ENCODE measurements at places on chromosomes 1 and 21.
A peak's percentile ranks its signal among the peaks of the same experiment; 100 is the strongest.

DNA sequence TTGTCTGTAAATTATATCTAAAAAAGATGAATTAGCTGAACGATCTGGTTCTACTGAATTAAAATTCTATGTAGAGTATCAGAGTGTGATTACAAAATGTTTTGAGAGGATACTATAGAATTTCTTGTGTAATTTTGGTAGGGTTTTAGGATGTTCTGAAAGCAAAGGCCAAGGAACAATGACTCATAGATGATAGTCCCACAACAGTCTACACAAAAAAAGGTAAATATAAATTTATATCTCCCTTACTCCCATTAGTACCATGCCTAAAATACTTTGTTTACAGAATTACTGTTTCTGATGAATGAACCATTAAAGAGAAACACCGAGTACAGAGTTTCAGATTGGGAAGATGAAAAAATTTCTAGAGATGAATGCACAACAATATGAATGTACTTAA is 9.5 kb downstream of the EDEM3 start:
- no peak for DNase-seq

DNA sequence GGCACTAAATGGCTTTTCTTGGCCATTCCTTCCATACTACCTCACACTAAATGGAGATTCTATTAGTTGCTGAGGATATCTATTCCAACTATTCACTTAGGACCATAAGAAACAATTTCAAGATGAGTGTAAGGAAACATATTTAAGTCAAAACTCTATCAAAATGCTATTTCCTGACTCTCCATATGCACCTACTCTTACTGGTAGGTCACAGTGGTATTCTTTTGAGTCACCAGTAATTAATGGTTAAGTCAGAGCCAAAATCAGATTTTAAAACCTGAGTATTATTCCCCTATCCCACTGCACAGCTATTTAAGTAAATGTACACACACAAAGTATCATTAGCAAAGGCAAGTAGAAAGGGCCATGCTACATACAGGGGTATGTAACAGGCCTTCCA is 50.3 kb downstream of the ARID4B start:
- no peak for DNase-seq

DNA sequence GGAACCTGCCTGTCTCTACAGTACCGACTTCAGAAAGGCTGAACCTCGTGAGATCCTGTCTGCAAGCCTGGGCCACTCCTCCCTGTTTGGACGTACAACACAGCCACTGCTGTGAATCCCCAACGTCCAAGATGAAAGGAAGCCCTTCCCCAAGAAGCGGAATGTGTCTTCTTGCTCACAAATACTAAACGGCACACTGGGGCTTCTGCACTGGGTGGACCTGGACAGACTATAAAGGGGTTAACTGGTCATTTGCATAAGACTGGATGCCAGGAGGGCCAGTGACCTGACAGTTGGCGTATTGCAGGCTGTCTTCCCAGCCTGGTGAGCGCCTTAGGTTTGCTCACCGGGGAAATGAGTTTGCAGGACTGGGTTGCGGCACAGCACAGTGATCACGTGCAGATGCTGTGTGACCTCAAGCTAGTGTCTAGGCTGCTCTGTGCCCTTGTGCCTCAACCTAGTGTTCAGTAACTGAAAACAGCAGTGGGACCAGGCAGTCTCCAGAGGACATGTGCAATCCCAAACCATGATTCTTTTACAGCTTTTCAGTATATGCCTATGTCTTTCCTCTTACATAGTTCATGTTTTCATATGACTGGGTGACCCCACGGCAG is 19.5 kb upstream of the AJAP1 start:
- DNase-seq, result no peak

GRCh38 chr1:182101415-182102042 is 40.0 kb upstream of the ZNF648 start:
- DNase-seq, result peak; percentile 74

- no peak for DNase-seq
Observed at GRCh38 chr1:245099401-245099800, 55.4 kb upstream of the KIF26B start.

DNA sequence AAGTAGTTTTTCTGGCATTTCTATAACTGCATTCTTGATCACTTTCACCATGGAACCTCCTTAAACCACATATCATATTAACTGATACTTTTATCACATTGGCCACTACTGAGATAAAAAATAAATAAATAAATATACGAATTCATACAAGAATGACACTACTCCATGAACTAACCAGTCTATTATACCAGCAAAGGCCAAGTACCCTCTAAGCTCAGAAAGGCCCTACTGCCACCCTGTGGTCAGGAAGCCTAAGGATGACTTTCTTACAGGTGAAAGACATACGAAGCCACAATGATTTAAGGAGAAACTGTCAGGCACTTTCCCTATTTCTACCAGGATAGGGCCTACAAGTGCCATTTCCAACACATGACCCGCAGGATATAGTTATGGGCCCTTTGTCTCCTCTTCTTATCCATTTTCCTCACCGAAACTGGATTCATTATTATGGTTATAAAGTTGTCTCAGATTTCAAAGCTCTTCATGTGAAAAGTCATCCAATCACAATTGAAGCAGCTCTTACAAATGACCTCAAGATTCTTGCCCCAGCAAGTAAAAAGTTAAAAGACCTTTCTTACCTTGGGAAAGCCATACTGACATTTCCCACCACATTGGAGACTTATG is 23.9 kb downstream of the DNAJC8 start:
- no peak for DNase-seq

GRCh38 chr1:174809755-174810280 is 189.9 kb upstream of the CACYBP start:
- no peak for DNase-seq

GRCh38 chr1:43279666-43280065 is 5.7 kb downstream of the C1orf210 start:
- no peak for DNase-seq

DNA sequence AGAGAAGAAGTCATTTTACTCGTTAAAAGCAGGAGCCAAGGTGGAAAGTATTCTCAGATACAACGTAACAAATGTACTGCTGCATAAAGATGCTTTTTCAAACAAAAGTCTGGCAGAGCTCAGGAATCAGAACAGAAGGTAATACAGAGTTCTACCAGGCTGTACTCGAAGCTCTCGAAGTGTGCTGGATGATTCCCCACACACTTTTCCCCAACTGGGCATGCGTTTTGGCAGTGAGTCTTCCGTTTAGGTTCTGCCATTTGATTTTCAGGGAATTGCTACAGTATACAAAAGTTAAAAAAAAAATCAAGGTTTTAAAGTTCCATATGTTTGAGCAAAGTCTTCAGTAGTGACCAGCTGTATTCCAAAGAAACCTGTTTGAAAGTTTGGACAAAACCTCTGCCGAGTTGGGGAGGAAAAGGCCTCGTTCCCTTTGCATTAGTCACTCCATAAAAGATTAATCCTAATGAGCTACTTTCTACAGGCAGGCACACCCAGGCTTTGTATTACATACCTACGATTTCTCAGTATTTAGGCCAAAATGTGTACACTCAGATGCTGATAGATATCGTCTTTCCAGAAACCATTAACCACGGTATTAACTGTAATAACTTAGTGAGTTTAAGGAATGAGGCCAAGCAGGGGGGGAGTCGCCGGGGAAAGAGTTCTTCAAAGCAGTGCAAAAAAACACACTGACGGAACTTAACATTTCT is 477.1 kb downstream of the LMO4 start:
- no peak for DNase-seq

DNA sequence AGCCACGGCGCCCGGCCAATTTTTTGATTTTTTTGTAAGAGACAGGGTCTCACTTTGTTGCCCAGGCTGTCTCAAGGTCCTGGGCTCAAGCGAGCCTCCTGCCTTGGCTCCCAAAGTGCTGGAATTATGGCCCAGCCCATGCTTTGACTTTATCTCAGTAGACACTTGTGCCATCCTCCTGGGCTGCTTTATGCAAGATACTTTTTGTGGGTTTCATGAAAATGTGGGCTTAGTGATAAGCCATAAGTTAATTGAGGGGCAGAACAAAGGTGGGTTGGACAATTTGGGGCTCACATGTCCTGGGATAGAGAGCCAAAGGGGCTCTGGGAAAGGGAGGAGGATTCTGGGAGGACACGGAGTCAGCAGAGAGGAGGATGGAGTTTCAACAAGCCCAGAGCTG is 22.0 kb downstream of the ALPL start:
- DNase-seq, result no peak

GRCh38 chr21:29682800-29683199 is 257.0 kb downstream of the GRIK1 start:
- no peak for DNase-seq

DNA sequence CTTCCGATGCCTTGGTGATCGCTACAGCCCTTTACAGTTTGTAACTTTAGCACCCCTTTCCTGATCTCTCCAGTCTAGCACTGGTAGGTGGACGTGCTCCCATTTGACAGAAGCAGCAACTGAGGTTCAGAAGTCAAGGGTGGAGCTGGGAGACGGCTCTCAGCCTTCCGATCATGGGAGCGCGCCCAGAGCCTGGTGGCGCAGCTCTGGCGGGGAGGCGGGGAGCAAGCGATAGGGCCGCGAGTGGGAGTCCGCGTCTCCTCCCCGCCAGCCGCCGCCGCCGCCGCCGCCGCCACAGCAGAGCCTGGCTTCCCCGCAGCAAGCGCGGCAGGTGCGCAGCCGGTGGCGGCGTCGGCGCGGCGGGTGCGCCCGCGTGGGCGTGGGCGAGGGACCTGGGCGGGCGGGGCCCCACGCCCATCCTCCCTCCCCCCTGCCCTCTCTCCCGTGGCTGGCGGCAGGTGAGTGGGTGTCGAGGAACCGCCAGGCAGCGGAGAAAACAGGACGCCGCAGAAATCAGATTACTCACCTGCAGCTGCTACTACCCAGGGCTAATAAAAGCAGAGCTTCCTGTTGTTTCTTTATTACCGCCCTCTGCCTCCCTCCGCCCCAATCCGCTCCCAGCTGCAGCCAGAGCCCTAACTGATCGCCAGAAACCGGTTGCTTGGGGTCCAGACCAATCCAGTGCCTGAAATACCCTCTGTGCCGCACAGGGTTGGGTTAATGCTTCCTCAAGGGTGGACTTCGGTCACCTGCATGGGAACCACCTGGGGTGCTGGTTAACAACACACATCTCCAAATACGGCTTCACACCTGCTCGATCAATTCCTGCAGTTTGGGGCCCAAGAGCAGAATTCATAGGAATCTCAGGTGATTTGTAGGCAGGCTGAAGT is 60.2 kb upstream of the ID3 start:
- DNase-seq, result no peak

DNA sequence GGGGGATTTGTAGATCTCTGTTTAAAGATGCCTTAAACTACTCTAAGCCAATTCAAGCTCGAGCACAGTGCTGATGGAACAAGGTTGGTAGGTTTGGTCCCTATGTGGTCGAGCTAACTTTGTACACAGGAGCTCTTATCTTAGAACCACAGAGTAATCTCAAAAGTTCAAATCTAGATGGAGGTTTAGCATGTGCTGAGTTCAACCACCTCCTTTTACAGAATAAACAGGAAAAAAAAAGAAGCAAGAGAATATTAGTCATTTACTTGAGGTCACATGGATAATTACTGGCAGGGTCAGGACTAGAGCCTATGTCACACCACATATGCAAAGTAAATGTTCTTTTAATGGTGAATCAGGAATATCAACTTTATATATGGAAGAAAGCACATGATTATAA is 86.2 kb downstream of the DTL start:
- DNase-seq, result no peak

- no peak for DNase-seq
Observed at GRCh38 chr1:19980314-19980713, 896 bp upstream of the PLA2G2A start.

GRCh38 chr1:94279462-94279861 is 42.1 kb upstream of the ARHGAP29 start:
- DNase-seq, result no peak

- DNase-seq, result peak; percentile 48
Observed at GRCh38 chr1:78839704-78840277, 166.7 kb downstream of the ADGRL4 start.

- DNase-seq, result no peak
Observed at GRCh38 chr1:224563666-224564065, 52.5 kb upstream of the CNIH3 start.

DNA sequence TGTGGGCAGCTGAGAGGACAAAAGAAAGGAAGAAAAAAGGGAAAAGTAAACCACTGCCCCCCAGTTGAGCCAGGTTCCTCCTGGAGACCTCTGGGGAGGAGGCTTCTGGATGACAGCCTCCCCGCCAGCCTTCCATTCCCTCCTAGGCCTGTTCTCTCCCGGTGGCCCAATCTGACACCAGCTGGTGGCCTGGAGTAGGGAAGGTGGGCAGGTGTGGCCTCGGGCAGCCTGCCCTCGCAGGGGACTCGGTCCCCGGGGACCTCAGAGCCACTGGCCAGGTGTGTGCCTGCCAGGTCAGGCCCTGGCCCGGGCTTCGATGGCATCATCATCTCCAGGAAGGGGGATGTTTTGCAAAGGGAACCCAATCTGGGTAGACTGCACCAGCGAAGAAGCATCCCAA is 159.0 kb downstream of the CASZ1 start:
- no peak for DNase-seq

GRCh38 chr1:204524986-204525385 is 8.8 kb downstream of the MDM4 start:
- DNase-seq, result no peak

- DNase-seq, result no peak
Observed at GRCh38 chr1:103218369-103218768, 110.0 kb upstream of the COL11A1 start.

DNA sequence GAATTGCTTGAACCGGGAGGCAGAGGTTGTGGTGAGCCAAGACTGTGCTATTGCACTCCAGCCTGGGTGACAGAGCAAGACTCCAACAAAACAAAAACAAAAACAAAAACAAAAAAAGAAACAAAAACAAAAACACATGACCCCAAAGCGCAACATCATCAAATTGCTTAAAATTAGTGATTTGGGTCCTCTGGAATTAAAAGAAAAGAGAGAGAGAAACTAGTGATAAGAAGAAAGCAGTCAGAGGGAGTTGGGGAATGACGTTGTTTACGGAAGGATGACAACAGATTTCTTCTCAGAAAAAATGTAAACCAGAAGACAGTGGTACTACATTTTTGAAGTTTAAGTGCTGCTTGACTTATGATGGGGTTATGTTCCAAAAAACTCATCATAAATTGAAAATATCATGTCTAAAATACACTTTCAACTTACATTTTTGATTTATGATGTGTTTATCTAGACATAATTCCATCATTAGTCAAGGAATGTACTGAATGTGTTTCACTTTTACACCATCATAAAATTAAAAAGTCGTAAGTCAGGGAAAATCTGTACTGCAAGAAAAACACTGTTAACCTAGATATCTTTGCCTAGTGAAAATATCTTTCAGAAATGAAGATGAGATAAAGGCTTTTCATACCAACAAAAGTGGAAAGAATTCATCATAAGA is 88.0 kb downstream of the MT1HL1 start:
- no peak for DNase-seq

- no peak for DNase-seq
Observed at GRCh38 chr1:56200442-56200841, 378.9 kb downstream of the PLPP3 start.

- DNase-seq, result no peak
Observed at GRCh38 chr1:26234644-26235370, 807 bp downstream of the CEP85 start.

GRCh38 chr1:229973297-229973612 is 93.8 kb upstream of the GALNT2 start:
- no peak for DNase-seq

GRCh38 chr1:31798433-31799195 is 17.2 kb downstream of the SPOCD1 start:
- no peak for DNase-seq

- DNase-seq, result peak; percentile 18
Observed at GRCh38 chr1:217133958-217134856, 411.0 kb upstream of the ESRRG start.

Measured in neuronal stem cell (in vitro differentiated cells).